ENCODE measurements at places on chromosomes 1 and 21.
A peak's percentile ranks its signal among the peaks of the same experiment; 100 is the strongest.

DNA sequence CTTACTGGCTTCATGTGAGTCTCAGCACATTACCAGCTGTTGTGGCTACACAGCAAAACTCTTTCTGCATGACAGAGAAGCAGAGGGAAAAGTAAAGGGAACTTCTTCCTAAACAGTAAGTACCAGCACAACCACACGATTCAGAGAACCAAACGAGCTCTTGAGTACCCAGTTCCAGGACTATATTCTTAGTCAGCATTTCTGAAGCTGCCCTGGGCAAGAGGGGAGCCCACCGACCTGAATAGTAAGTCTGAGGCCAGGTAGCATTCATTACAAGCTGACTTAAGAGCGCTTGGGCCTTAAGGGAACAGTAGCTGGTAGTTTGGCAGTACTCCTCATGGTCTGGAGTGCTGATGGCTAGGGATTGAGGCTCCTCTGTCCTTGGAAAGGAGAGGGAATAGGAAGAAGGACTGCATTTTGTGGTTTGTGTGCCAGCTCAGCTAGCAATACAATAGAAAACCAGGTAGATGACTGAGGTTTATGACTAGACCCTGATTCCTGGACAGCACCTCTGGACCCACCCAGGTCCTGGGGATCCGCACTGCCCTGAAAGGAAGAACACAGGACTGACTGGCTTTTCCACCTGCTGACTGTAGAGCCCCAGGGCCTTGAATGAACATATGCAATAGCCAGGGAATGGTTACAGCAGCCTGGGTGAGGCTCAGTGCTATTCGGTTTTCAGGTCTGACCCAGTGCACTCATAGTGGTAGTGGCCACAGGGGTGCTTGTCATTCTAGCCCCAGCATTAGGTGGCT, 396.8 kb upstream of the PRMT6 start:
- no peaks in the 10 kb centered on the region for H3K4me1 ChIP-seq
- no peak for DNase-seq
- no peak overlapping the region for H3K27ac ChIP-seq

DNA sequence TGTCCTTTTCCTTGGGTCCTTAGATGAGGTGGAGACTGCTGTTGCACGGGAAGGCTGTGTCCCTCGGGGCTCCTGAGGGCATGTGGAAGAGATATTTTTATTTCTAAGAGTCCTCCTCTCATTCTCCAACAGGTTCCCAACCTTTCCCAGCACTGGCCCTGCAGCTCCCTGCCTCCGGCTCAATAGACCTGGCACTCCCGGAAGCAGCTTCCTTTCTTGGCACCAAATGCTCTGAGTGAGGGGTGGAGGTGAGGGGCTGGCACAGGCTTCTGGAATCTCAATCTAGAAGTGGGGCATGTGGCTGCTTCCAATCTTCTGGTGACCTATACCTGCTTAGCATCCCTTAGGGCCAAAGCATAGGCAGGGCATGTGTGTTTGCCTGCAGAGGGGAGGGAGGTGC, 4.5 kb downstream of the ETV3L start:
- H3K36me3 ChIP-seq: no peaks in the 10 kb centered on the region
- H3K27ac ChIP-seq: no peak overlapping the region
- H3K4me1 ChIP-seq: no peaks in the 10 kb centered on the region
- H3K27me3 ChIP-seq: no peaks in the 10 kb centered on the region

DNA sequence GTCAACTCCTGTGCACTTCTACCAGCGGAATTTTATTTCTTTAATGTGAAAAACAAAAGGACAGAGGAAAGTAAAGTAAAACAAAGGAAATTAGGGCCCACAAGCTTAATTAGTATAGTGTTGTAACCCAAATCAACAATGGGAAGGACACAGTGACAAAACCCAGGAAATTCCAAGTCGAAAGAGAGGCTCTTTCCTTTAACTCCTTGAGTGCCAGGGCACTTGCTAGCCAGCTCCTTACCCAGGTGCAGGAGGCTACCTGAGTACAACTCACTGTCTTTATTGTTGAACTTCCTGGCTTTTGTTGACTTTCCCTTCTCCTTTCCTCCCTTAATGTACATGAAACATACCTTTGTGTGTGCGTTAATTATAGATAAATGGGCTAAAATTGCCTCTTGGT, 55.0 kb downstream of the PEX14 start:
- no peaks in the 10 kb centered on the region for H3K36me3 ChIP-seq
- peaks cover 24% of the 10 kb centered on the region for H3K4me1 ChIP-seq
- H3K4me3 ChIP-seq: no peak overlapping the region
- peak; percentile 87 for DNase-seq

GRCh38 chr1:10648689-10649516, 147.5 kb downstream of the CASZ1 start:
- DNase-seq: peak; percentile 48
- no peak overlapping the region for H3K4me3 ChIP-seq
- no peak overlapping the region for H3K27ac ChIP-seq
- H3K27me3 ChIP-seq: no peaks in the 10 kb centered on the region

DNA sequence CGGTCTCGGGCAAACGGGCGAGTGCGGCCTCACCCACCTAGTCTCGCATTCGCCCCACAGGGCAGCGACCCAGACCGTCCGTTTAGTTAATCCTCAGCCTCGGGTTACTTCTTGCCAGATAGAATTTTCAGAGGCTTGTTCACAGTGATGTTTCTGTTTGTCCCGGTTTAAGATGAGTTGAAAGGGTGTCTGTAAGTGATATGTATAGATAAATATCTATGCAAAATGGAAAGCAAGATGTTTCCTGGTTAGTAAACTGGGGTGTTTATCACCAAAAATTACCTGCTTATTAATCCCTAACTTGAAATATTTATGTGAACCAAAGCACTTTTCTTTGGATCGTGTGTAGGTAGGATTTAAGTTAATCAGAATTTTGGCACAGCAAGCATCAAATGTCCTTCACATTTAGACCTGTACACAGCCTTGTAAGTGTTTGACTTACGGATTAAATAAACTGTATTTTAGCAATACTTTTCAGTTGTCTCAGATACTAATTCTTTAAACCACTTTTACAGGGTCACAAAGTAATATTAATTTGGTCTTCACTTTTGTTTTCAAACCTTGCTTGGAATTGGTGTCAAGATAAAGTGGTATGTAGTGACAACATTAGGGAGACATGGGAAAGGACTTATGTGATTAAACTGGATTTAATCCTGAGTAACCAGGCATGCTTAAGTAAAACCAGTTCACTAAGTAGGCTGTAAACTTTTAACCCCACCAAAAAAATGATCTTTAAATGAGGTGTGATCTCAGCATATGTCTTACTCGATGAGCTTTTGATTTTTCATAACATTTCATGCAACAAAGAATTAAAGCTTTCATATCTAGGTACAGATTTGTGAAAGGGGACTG, 914 bp downstream of the ZNF326 start:
- no peaks in the 10 kb centered on the region for H3K27me3 ChIP-seq
- H3K4me3 ChIP-seq: peak overlapping the region; percentile 91
- H3K27ac ChIP-seq: peak overlapping the region; percentile 96
- peaks cover 2% of the 10 kb centered on the region for H3K4me1 ChIP-seq
- DNase-seq: peak; percentile 70

DNA sequence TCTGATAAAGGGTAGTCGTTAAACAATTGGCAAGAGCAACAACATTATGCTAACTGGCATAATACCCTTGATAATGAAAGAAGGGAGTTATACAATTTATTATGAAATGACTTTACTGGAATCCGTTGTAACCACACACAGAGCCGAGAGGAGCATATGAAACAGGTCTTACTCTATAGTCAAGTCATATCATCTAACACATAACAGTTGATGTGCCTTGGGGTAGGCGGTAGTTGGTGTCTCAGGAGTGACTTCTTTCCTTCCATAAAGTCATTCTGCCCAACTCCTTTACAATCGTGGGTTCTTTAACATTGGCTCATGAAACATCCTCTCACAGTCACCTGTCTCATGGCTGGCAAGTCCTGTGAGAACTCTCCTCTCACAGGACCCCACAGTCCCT, 225.2 kb downstream of the LTN1 start:
- no peaks in the 10 kb centered on the region for H3K27me3 ChIP-seq
- no peak overlapping the region for H3K27ac ChIP-seq
- H3K4me1 ChIP-seq: no peaks in the 10 kb centered on the region

DNA sequence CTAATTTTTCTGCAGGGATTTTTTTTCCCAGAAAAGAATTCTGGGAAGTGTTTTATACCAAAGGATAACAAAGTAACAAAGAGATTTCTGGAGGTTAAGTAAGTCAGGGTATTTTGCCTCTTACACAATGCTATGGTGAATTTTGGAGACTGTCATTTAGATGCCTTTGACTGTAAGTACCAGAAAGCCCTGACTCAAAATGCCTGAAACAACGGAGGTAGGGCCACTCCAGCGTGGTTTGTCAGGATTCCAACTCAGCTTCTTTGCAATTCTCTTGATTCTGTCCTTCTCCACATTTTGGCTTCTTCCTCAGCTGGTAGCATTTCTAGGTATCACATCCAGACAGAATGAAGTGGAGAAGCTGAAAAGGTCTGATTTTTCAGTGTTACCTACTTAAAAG, 106.5 kb downstream of the UCHL5 start:
- H3K36me3 ChIP-seq: no peaks in the 10 kb centered on the region
- H3K27me3 ChIP-seq: no peaks in the 10 kb centered on the region
- H3K27ac ChIP-seq: no peak overlapping the region

DNA sequence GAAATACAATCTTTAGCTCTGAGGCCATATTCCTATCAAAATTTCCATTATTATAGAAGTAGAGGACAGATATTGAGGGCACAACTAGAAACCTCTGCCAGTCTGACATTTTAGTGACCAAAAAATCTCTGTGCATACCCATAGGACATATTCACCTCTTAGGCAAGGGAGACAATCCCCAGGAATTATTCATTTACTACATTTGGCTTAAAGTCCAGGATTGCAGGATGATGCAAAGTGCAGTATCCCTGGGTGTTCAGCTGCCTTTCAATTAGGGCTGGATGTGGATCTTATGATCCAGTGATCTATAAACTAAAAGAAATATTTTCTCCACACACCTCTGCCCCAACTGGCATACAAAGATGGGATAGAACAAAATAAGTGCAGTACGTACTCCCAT, 50.9 kb downstream of the PTGS2 start:
- no peaks in the 10 kb centered on the region for H3K4me1 ChIP-seq
- no peaks in the 10 kb centered on the region for H3K27me3 ChIP-seq
- no peak overlapping the region for H3K4me3 ChIP-seq
